ENCODE measurements at places on chromosomes 11 and 22.

DNA sequence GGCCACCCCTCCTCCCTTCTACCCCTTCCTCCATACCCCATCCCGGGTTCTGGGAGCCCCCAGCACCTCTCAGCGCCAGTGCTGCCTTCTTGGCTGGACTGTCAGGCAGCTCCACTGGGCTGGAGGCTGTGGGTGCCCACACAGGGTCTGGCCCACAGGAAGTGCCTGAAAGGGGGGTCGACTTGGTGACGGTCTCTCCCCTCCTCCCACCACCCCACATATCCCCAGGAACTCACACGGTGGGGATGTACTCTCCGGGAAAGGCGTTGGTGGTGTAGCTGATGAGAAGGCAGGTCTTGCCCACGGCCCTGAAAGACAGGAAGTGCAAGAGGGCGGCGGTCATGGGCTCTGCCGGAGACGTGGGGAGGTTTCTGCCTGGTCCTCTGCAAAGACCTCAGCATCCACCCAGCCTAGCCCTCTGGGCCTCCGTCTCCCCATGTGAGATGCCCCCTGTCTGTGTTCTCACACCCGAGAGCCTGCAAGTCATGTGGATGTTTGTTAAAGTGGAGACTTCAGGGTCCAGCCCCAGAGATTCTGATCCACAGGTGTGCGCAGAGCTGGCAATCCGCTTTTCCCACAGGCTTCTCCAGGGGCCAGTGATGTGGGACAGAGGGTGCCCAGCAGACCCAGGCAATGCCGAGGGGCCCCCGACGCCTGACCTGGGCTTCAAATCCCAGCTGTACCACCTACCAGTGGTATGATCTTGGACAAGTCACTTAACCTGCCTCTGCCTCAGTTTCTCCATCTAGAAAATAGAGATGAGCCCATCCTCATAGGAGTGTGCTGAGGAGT is 2.5 kb downstream of the RAC2 start:
- no peak for DNase-seq

DNA sequence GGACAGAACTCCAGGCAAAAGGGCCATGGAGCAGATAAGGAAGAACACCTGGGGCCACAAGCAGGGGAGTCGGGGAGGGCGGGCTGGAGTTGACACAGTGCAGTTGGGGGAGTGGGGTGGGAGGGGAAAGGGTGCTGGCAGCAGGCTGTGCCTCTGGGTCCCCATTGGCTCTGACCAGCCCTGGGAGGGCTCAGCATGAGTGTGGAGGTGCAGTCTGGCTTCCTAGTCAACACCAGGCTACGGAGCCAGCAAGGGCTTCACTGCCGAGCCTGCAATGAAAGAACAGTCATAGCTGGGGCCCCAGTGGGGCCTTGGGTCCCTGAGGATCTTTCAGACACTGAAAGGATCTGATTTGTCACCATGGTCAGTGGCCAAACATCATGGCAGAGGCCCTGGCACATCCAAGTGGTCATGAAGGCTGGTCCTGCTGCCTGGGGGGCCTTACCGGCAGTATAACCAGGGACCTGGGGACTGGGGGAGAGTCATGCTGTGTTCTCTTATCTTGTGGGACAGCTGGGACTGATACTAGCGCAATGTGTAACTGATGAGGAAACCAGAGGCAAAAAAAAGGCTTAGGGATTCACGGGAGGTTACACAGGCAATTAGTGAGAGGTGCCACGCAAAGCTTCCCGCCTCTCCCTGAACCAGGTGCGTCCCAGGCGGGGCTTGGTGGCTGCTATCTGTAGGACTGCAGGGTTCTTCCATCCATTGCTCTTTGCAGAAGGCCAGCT is 11.6 kb downstream of the SLC37A2 start:
- no peak for DNase-seq

DNA sequence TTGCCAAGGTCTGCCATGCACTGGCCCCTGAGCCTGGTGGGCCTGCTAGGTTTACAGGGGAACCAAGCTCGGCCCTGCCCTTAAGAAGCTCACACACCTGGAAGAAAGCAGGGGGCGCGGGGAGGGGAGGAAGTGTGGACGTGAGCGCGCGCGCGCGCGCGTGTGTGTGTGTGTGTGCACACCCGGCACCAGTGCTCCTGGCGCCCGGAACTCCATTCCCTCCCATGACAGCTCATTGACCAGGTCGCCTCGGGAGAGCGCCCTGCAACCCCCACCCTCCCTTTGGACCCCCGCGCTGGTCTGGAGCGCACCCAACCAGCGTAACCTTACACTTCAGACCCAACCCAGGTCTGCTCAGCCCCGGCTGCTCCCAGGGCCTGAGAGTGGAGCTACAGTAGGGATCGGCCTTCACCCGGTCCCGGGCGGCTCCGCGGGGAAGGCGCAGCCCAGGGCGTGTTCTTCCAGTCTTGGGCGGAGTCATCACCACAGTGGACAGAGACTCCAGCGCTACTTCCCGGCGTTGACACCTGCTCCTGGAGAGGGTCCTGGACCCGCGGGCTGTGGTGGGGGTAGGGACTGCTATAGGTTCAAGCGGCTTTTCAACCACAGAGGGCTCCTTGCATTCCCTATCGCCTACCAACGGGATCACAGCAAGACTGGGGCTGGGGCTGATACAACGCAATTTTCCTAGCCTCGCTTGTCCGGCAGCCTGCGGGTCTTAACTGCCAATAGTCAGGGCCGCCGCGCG is 1.5 kb downstream of the GALNT18 start:
- DNase-seq: peak; percentile 61

GRCh38 chr11:22465620-22466019 is 127.4 kb downstream of the SLC17A6 start:
- DNase-seq: no peak

GRCh38 chr22:36293606-36294292 is 40.8 kb downstream of the APOL1 start:
- DNase-seq: no peak

DNA sequence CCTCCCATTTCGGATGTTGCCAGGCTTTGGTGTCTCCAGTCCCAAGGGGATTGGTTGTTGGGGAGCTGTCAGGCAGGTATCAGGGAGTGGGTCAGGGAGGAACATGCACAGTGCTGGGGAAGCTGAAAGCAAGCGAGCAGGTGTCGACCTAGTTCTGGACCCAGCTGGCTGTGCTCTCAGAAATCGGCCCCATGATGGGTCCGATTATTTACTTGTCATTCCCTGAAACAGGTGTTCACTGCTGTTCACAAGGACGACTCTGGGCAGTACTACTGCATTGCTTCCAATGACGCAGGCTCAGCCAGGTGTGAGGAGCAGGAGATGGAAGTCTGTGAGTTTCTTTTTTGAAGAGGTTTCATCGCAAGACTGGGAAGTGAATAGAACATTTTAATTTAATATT is 76.8 kb downstream of the JAM3 start:
- DNase-seq: no peak

- no peak for DNase-seq
These were observed 16.4 kb upstream of the KDM2A start for GRCh38 chr11:67102664-67103063.

DNA sequence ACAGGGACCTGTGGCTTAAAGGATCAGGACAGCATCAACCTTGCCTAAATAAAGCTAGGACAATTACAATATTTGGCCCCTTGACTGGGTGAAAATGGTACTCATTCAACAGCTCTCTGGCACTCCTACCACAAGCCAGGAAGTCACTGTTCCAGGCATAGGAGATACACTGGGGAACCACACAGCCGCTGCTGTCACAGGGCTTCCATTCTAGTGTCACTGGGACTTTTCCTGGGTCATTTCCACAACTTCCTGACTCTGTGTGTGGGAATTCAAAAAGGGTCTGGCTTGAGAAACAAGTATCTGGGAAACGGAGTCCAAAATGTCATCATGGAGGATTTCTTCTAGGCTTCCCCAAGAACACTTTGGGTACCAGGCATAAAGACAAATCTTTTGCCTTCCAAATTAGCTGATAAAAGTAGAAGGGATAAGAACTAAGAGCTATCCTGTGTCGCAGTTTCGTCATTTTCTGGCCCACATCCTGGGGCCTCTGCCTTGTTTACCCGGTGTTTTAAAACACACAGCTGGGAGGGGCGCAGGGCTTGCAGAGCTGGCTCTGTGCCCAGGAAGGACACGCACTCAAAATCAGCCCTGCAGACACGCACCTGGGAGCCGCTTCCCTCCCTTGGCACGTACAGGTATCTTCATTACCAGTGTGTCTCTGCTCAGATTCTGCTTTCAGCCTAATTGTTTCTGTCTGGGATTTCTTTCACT is 38.0 kb downstream of the TMEM45B start:
- DNase-seq: peak; percentile 86
